Nucleus accumbens (tissue), 56 donors: ENCODE measurements at places on chromosomes 2 and 18.

GRCh38 chr18:44321868-44322590, 358.7 kb upstream of the SETBP1 start:
- DNase-seq: no peak

DNA sequence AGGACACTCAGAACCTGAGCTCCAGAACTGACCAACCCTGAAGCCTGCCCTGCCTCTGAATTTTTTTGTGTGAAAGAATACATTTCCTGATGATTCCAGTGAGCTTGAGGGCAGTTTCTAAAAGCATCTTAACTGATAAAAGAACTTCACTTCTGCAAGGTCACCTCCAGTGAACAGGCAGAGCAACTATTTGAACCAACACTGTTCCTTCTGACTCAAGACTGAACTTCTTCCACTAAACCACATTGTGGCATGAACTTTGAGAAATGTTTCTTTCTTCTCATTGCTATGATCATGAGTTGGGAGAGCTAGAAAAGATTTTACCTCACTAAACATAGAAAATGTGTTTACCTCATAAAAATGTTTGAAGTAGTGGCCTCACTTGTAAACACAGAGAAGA, 83.8 kb upstream of the SERTAD2 start:
- no peak for DNase-seq

DNA sequence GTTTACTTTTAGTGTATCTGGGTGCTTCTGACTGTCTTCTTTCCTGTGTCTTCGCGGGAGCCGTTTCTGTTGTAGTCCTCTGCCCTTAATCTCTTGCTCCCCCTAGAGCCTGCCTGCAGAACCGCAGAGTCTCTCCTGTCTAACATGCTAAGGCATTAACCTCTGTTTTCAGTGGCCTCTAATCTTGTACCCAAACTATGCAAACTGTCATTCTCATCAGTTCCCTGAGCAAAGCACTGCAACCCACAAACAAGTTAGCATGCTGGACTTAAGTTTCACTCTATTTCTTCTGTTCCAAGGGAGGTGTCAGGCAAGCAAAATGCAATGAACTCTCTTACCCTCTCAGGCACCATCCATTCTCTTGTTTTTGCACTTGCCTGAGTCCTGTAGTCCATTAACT, 138.4 kb downstream of the OTX1 start:
- DNase-seq: no peak

GRCh38 chr2:132549935-132550670, 119.9 kb downstream of the LYPD1 start:
- no peak for DNase-seq
